Tibial nerve (tissue), 4 donors: ENCODE measurements at places on chromosomes 6 and 20. TPM values are rescaled to one million over a fixed set of nuclear protein-coding genes. Genes with fewer than 3 reads are reported as not detected.
A peak's percentile ranks its signal among the peaks of the same experiment; 100 is the strongest.

- H3K4me1 ChIP-seq, result no peaks in the 10 kb centered on the region
- H3K27ac ChIP-seq, result no peak overlapping the region
- H3K27me3 ChIP-seq, result no peaks in the 10 kb centered on the region
These were observed 24.9 kb downstream of the IPCEF1 start for GRCh38 chr6:154331750-154332149.

DNA sequence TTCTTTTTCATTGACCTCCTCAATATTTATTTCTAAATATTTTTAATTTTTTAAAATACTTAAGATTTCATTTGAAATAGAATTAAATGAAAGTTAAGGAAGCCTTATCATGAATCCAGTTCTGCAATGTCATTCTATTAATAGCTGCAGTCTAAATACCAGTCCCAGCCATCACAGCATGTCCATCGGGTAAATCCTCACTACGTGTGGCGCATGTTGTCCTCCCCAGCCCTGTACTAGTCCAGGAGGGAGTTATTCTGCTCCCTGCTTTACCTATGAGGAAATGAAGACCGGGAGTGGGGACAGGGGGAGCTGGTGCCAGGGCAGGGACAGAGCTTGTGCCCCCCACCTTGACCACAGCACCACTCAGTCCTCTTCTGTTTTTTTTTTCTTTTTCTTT, 125.1 kb upstream of the QKI start:
- no peaks in the 10 kb centered on the region for H3K36me3 ChIP-seq
- H3K27me3 ChIP-seq, result no peaks in the 10 kb centered on the region
- no peak overlapping the region for H3K4me3 ChIP-seq
- H3K4me1 ChIP-seq, result peaks cover 7% of the 10 kb centered on the region

DNA sequence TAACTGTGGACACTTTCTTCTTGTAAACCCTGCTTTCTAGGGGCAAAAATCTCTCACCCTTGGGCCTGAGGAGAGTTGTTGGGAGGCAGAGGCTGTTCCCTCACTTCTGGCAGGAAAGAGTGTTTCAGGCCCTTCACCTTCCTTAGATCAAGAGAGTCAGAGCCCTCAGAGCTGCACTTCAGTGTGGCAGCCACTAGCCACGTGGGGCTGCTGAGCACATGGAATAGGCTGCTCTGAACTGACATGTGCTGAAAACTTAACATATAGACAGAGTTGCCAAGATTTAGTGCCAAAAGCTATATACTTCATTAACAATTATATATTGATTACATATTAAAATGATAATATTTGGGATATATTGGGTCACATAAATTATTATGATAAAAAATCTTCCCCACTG, 4.4 kb upstream of the LMBRD1 start:
- H3K4me1 ChIP-seq, result no peaks in the 10 kb centered on the region
- DNase-seq, result no peak
- H3K27ac ChIP-seq, result no peak overlapping the region

DNA sequence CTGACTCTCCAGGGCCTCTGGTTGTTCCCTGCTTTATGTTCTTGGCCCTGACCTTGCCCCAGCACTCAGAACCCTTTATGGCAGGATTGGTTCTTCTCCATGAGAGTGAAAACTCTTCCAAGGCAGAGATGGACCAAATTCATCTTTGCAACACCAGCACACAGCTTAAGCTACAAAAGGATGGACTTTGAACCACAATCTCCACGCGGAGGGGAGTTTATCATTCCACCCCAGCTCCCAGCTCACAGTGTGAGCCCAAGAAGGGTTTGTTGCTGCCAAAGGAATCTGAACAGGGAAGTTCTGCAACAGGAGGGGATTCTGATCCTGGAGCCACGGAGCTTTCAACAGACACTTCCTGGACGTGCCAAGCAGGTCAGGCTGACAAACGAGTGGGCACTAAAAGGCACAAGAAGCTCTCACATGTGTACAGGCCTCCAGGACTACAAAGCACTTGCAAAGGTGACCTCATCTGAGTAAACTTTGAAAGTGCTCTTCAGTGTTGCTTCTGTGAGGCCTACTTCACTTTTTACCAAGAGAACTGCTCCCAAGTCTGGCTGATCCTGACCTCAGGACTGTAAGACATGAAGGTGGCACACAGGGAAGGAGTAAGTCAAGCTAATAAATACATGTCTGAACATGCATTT, 8.9 kb downstream of the FITM2 start:
- no peak for DNase-seq
- no peak overlapping the region for H3K4me3 ChIP-seq
- H3K27me3 ChIP-seq, result no peaks in the 10 kb centered on the region
- no peak overlapping the region for H3K27ac ChIP-seq
- no peaks in the 10 kb centered on the region for H3K36me3 ChIP-seq

DNA sequence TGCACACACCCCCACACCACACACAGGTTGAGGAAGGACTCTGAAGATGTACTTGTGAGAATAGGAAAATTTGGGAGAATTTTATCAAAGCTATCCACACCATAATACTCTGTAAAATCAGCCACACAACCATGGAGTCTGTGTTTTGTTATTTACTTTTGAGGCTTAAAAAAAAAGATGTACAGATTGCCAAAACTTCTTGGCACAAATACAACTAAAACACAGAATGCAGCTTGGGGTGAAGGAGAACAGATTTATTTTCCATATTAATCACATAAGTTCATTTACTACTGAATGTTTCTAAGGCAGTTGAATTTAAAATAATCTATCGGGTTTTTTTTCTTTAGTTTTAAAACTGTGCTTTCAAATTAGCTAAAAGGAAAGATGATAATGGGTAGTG, 32.8 kb upstream of the KCNQ5 start:
- DNase-seq, result no peak
- no peaks in the 10 kb centered on the region for H3K4me1 ChIP-seq
- H3K4me3 ChIP-seq, result no peak overlapping the region
- H3K27me3 ChIP-seq, result no peaks in the 10 kb centered on the region
- no peaks in the 10 kb centered on the region for H3K36me3 ChIP-seq
- no peak overlapping the region for H3K27ac ChIP-seq

GRCh38 chr6:2842139-2842552, 483 bp upstream of the SERPINB1 start:
- H3K27ac ChIP-seq, result peak overlapping the region; percentile 94
- H3K36me3 ChIP-seq, result no peaks in the 10 kb centered on the region
- no peaks in the 10 kb centered on the region for H3K4me1 ChIP-seq
- DNase-seq, result no peak
- peak overlapping the region; percentile 67 for H3K4me3 ChIP-seq
- no peaks in the 10 kb centered on the region for H3K27me3 ChIP-seq

DNA sequence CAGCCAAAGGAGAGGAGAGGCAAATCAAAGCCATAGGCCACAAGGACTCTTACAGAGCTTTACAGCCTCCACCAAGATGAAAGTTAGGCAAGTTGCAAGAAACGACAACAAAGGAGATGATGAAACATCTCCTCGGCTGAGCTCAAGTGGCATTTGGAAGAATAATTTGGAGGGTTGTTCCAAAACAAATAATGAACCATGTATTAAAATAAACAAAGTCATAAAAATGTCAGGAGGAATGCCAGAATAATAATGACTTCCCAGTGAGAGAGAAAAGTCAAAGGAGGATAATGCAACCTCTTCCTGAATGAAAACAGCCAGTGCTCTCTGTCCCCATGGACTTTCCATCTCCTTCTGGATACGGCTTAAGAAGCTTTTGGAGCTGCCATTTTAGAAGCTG, 371.4 kb upstream of the ID4 start:
- no peak for DNase-seq
- H3K27me3 ChIP-seq, result no peaks in the 10 kb centered on the region
- H3K4me3 ChIP-seq, result no peak overlapping the region
- H3K27ac ChIP-seq, result no peak overlapping the region
- no peaks in the 10 kb centered on the region for H3K4me1 ChIP-seq

GRCh38 chr20:63092660-63093215, 86.0 kb upstream of the BHLHE23 start:
- H3K36me3 ChIP-seq, result no peaks in the 10 kb centered on the region
- H3K27ac ChIP-seq, result no peak overlapping the region

- H3K27me3 ChIP-seq, result no peaks in the 10 kb centered on the region
- DNase-seq, result no peak
- no peak overlapping the region for H3K27ac ChIP-seq
- H3K36me3 ChIP-seq, result peaks cover 17% of the 10 kb centered on the region
- H3K4me1 ChIP-seq, result no peaks in the 10 kb centered on the region
These were observed 10.2 kb downstream of the DLL1 start for GRCh38 chr6:170280689-170281045.

GRCh38 chr6:49849213-49849907, 17.0 kb downstream of the CRISP1 start:
- no peak for DNase-seq
- no peaks in the 10 kb centered on the region for H3K4me1 ChIP-seq
- no peaks in the 10 kb centered on the region for H3K36me3 ChIP-seq
- no peaks in the 10 kb centered on the region for H3K27me3 ChIP-seq
- no peak overlapping the region for H3K27ac ChIP-seq

- H3K27me3 ChIP-seq, result no peaks in the 10 kb centered on the region
- H3K27ac ChIP-seq, result no peak overlapping the region
These were observed 15.9 kb downstream of the TOP1 start for GRCh38 chr20:41044409-41045062.

DNA sequence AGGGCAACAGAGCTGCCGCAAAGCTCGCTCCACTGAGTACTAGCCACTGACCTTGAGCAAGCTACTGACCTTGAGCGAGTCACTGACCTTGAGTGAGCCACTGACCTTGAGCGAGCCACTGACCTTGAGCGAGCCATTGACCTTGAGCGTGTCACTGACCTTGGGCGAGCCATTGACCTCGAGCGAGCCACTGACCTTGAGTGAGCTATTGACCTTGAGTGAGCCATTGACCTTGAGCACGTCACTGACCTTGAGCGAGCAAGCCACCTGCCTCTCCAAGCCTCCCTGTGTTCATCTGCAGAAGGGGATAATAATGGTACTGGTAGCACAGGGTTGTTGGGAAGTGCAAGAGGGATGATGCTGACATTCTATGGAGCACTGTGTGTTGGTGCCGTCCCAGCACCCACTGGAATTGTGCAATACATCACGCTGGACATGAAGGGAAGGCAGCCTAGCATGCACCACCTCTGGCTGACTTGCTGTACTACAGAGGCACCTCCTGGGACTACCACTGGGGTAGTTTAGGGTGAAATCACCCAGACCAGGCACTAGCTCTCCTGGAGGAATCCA, 60.2 kb downstream of the CTCFL start:
- H3K36me3 ChIP-seq, result no peaks in the 10 kb centered on the region
- peaks cover 25% of the 10 kb centered on the region for H3K27me3 ChIP-seq

- H3K27me3 ChIP-seq, result no peaks in the 10 kb centered on the region
- no peak overlapping the region for H3K4me3 ChIP-seq
- no peak for DNase-seq
- no peak overlapping the region for H3K27ac ChIP-seq
These were observed 170.9 kb downstream of the KLHL32 start for GRCh38 chr6:97095311-97095850.

- no peaks in the 10 kb centered on the region for H3K36me3 ChIP-seq
- no peak for DNase-seq
- H3K4me1 ChIP-seq, result no peaks in the 10 kb centered on the region
- no peak overlapping the region for H3K27ac ChIP-seq
- H3K4me3 ChIP-seq, result no peak overlapping the region
- peaks cover 5% of the 10 kb centered on the region for H3K27me3 ChIP-seq
These were observed 62.9 kb downstream of the QRSL1 start for GRCh38 chr6:106692112-106692818.

GRCh38 chr6:161836643-161837448, 563.0 kb upstream of the AGPAT4 start:
- DNase-seq, result no peak

DNA sequence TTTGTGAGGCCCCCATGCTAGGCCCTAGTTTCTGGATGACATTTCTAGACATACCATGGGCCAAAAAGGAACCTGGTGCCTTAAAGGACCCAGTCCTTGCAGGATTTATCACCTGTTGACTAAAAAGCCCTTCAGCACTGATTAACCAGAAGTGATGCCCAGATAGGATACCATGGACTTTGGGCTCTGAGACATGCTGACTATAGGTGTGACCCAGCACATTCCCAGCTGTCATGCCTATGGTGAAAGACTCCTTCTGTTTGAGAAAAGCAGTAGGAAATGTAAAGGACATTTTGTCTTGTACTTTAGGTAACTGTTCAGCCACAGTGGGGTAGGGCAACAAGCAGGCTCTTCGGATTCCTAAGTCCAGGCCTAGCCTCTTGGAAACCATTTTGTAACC, 724.2 kb downstream of the CD109 start:
- H3K4me1 ChIP-seq, result no peaks in the 10 kb centered on the region
- H3K36me3 ChIP-seq, result no peaks in the 10 kb centered on the region
- no peak overlapping the region for H3K4me3 ChIP-seq
- no peak for DNase-seq
- no peaks in the 10 kb centered on the region for H3K27me3 ChIP-seq
- no peak overlapping the region for H3K27ac ChIP-seq

- DNase-seq, result no peak
- H3K27ac ChIP-seq, result no peak overlapping the region
- no peak overlapping the region for H3K4me3 ChIP-seq
- peaks cover 63% of the 10 kb centered on the region for H3K4me1 ChIP-seq
- no peaks in the 10 kb centered on the region for H3K27me3 ChIP-seq
These were observed 20.7 kb upstream of the DST start for GRCh38 chr6:56663344-56663743.

- DNase-seq, result no peak
- no peak overlapping the region for H3K27ac ChIP-seq
- H3K4me3 ChIP-seq, result no peak overlapping the region
These were observed 14.5 kb downstream of the LGSN start for GRCh38 chr6:63305277-63305676.

GRCh38 chr6:165658395-165659058, 4.5 kb downstream of the PDE10A start:
- no peak overlapping the region for H3K4me3 ChIP-seq
- H3K27me3 ChIP-seq, result peaks cover 48% of the 10 kb centered on the region
- H3K36me3 ChIP-seq, result no peaks in the 10 kb centered on the region

DNA sequence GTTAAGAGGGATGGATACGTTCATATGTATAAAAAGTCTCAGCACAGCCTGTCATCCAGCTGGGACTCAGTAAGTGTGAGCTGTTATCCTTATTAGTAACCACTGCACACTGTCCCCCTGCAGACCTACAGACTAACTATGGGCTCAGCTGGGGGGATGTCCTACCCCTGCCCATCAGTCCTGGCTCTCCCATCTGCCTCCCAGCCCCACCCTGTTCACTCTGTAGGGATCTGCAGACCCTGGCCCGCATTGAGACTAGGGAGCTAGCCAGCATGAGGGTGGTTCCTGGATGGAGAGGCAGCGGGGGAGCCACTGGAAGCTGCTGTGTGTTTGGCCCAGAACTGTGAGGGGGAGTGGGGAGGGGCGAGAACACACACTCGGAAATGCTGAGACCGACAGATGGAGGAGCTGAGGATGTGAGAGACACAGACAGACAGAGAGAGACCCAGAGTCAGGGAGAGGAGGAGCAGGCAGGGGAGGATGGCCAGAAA, 17.1 kb downstream of the XKR7 start:
- no peak overlapping the region for H3K4me3 ChIP-seq
- H3K36me3 ChIP-seq, result no peaks in the 10 kb centered on the region
- DNase-seq, result no peak
- H3K27me3 ChIP-seq, result no peaks in the 10 kb centered on the region
- no peaks in the 10 kb centered on the region for H3K4me1 ChIP-seq

GRM1 gene
- total RNA-seq, result 0.63 TPM

LKAAEAR1 gene
- total RNA-seq, result 0.84 TPM

MAP7 gene
- total RNA-seq, result 1.5 TPM
